ENCODE measurements at places on chromosomes 5 and 9.

- no peak for DNase-seq
These were observed 15.9 kb downstream of the MAN2A1 start for GRCh38 chr5:109705596-109705995.

- DNase-seq = no peak
These were observed 1.4 kb downstream of the GABRA6 start for GRCh38 chr5:161686881-161687280.

- no peak for DNase-seq
These were observed 319.2 kb upstream of the PANK3 start for GRCh38 chr5:168898247-168898911.

- no peak for DNase-seq
These were observed 11.5 kb upstream of the C5orf58 start for GRCh38 chr5:170221327-170221741.

DNA sequence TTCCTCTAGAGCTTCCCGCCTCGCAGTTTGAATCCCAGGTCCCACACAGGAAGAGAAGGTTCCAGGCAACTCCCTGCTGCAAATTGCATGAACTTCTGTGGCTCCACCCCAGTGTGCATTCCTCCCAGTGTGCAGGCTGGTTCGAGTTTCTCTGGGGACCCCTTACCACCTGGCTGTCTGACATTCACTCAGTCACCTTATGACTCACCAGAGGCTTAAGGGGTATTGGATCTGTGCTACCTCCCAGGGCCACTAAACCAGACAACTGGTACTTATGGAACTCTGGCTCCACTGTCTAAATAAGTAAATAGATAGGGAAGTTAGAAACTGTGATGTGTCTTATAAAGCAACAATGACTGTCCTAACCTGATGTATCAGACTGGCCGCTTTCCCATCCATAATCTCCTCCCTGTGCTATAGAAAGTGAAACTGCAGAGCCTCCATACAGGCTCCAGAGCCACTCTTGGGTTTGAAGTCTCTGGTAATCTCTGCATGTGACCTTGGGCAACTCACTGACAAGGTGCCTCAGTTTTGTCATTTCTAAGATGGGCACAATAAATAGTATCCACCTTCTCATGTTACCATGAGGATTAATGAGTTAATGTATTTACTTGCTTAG, 720.6 kb downstream of the SEMA5A start:
- DNase-seq = no peak

DNA sequence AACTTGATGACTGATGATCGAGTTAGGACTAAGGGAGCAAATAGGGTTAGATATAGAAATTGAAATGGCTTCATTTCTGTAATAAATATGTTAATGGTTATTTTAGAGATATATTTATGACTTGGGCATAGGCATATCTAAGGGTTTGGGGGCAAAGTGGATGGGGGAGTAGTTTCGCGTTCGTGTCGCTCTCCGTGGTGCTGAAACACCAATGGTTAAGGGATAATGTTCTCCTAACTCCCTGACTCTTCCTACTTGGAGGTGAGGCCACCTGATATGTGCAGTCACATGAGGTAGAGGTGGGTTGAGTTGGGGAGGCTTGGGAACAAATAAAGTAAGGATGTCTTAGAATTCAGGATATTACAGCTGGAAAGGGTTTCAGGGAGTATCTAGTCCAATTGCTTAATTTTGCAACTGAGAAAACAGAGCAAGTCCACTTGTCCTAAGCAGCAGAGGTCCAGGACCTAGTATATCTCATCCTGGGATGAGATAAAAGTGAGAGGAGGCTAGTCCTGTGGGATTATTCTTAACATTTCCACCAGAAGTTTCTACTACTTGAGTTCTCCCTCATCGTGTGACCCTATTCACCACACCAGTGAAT, 44.0 kb upstream of the MAP1B start:
- no peak for DNase-seq

DNA sequence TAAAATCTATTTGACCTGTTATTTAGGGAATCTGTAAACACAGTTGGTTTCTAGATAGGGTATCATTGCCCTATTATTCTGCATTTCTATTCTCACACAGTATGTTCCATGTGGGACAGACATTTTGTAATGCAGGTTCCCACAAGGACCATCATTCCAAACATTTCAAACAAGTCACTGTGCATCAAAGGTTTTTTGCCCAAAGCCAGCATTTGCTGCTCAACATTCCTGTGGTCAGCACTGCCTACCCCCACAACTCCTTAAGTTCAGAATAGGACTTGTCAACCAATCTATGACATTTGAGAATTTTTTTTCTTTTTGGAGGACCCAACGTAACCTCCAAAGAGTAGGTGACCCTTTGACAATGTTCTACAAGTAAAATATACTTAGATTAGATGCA, 95.7 kb downstream of the LPAR1 start:
- no peak for DNase-seq

DNA sequence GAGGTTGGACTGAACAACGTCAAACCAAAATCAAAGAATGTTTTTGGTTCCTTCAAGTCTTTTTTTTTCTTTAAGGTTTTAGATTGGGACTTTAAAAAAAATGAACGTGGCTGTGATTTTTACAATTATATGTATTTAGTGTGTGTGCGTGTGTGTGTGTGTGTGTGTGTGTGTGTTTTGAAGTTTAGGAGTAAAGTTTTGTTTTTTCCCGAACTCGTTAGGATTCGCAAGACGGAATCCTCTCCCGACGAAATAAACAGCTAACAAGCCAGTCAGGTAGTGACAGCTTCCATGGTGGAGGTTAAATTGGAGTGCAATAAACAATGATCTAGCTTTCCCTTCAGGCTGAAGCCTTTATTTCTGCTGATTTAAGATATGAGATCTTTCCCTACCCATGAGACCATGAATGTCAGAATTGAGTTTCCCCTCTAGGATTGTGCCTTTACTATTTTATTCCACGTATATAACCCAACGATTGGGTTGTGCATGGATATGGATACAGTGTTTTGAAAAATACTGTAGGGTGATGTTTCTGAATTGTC, 1.2 kb downstream of the KIAA1958 start:
- no peak for DNase-seq

GRCh38 chr9:13109781-13110180, 169.7 kb downstream of the MPDZ start:
- no peak for DNase-seq
